GM04504 (cell line): ENCODE measurements at places on chromosomes 2 and 18.

- DNase-seq = no peak
Measured at GRCh38 chr2:45907592-45907991, 256.1 kb downstream of the PRKCE start.

DNA sequence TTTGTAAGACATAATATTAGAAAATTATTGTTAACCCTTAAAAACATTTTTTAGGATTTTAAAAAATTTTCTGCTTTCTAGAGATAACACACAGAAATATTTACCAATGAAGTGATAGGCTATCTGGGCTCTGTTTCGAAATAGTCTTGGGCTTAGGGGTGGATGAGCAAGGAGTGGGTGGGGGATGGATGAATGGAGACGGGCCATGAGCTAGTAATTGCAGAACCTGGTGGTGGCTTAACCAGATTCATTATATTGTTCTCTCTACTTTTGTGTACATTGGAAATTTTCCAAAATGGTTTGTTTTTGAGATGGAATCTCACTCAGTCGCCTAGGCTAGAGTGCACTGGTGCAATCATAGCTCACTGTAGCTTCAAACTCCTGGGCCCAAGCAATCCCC lies 89.6 kb downstream of the TCF7L1 start:
- DNase-seq = no peak

DNA sequence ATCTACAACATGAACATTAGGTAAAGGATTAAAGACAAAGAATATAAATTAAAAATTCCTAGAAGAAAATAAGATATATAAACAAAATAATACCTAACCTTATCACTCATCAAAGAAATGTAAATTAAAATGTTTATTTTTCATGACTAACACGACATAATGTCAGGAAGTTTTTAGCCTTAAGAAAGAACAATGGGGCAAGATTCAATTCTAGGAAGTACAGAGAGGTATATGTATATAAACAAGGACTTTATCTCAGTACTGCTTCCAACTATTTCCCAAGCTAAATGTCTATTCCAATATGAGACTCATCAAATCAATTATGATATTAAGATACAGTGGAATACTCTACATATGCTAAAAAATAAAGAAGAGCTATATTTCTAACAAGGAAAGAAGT lies 44.1 kb downstream of the TTC21B start:
- no peak for DNase-seq

GRCh38 chr2:217713395-217714286 lies 289.2 kb downstream of the TNS1 start:
- DNase-seq = no peak

- DNase-seq = no peak
Measured at GRCh38 chr18:79195716-79196683, 126.8 kb downstream of the ATP9B start.

GRCh38 chr2:166334805-166335204 lies 40.9 kb downstream of the SCN9A start:
- DNase-seq = no peak

GRCh38 chr18:60188958-60189357 lies 183.6 kb downstream of the MC4R start:
- DNase-seq = no peak

- DNase-seq = no peak
Measured at GRCh38 chr18:10120622-10121021, 206.8 kb downstream of the VAPA start.

DNA sequence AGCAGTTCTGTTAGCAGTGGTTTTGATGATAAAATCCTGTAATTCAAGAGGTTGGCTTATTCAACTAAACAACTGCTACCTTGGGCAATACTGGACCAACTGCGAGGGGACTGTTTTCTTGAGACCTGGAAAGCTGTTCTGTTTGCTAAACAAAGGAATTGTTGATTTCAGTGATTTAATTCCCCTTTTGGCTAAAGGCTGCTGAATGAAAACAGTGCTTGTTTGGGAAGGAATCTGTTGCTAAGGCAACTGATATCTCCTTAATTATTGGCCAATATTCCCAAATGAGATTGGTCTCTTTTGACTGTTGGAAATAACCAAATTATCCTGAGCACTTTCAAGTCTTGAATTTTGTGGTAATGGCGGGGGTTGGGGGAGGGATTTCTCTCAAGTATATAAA lies 136.8 kb downstream of the CAMKMT start:
- no peak for DNase-seq

- DNase-seq = no peak
Measured at GRCh38 chr18:57576316-57576715, 10.2 kb downstream of the FECH start.

DNA sequence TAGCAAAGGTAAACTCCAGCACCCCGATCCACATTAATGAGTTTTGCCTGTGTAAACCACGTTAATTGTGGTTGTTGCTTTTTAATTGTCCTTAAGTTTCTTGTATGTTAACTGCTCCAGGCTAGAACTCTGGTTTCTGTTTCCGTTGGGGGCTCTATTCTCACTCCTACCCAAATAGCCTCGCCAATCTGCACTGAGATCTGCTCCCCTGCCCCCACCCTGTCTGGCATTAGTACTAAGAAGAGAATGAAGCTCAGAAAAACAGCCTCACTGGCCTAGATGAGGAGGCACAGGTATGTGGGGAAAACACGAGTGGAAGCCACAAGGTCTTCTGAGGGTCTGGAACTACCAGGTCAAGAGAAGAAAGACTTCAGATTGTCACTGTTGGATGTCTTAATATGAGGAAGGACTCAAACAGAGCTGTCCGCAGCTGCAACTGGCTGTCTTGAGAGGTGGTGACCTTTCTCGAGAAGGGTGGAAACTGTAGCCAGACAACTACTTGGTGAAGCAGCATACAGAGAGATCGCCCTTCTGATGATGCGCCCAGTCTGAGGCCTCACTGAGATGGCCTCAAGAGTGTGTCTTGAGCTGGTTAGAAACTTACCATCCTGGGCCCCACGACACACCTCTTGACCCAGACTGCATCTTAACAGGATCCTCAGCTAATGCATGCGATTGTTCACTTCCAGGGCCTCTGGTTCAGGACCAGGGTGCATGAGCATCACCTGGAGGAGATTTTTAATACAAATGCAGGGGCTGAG lies 73.1 kb downstream of the TGOLN2 start:
- DNase-seq = no peak

GRCh38 chr2:173196080-173196479 lies 120.4 kb downstream of the MAP3K20 start:
- no peak for DNase-seq

DNA sequence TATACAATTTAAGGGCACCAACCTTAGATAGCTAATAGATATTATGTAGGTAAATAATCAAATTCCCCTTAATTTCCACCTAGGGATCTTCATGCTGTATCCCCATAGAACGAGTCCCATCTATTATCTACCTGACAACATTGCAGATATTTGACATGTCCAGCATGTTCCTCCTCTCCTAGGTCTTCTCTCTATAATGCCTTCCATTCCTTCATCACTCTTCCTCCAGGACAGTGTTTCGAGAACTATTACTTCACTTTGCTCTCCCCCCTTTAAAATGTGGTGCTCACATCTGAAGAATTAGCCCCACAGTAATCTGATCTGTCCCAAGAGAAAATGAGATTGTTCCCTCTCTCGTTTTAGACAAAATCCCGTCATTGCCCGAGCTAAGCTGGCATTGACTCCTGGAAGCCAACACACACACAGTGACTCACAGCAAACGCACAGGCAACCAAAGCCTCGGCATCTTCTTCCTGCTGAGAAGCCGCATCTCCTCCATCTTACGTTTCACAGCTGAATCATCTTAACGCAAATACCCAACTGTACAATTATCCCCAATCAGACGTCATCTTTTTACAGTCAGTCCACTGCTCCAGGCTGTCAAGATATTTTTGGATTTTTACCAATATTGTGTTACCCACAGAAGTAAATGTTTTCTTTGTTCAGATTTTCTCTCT lies 162.9 kb upstream of the AGAP1 start:
- peak; percentile 27 for DNase-seq

- peak; percentile 37 for DNase-seq
Measured at GRCh38 chr18:55509631-55510324, 78.2 kb downstream of the TCF4 start.

DNA sequence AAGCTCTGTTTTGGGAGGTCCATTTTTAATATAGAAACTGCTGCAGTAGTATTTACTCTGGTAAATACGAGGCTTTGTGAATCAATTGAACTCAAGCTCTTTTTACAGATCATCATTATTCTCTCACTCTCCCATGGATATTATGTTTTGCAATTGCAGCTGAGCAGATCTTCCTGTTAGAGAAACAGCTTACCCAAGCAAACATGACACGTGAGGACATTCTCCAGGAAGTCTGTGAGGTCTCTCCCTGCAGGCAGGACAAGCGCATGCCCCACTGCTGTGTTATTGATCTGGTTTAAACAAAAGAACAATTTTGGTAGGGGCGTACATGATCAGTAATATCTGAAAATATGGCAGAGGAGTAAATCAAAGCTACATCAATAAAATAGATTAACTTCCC lies 72.1 kb downstream of the COL6A3 start:
- no peak for DNase-seq

- DNase-seq = no peak
Measured at GRCh38 chr2:151842830-151843690, 14.8 kb upstream of the ARL5A start.

GRCh38 chr2:37576831-37577230 lies 94.6 kb downstream of the CDC42EP3 start:
- DNase-seq = no peak

DNA sequence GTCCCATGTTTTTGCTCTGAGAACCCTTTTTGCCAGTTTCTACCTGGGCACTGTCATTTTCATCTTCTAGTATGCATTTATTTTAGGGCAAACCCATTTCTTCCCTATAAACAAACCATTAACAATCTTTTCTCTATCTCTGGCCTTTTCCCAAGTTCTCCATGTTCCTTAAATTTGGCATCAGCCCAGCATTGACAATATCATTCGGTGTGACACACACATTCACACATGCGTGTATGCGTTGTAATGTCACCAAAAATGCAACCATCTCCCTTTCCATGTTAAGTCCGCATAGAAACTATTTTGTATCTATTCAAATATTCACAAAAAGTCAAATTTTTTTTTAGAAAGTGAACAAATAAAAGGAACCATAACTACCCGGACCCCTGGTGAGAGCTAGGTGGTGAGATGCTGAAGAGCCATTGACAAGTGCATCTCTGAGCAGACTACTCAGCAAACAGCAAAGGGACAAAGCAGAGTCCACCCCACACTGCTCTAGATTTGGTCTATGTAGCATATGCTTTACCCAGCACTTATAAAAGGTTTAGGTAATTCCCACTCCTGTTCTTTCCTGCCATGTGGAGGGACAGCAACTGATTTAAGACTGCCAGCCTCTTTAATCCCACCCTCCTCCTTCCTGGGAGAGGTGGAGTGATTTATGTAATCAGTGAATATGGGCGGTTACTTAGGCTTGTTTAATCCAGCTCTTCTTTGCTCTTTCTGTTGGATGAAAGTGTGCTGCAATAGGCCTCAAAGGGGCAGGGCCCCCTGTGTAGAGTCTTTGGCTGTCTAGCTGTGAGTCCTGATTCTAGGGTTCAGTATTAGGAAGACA lies 124.1 kb downstream of the METTL8 start:
- DNase-seq = no peak

DNA sequence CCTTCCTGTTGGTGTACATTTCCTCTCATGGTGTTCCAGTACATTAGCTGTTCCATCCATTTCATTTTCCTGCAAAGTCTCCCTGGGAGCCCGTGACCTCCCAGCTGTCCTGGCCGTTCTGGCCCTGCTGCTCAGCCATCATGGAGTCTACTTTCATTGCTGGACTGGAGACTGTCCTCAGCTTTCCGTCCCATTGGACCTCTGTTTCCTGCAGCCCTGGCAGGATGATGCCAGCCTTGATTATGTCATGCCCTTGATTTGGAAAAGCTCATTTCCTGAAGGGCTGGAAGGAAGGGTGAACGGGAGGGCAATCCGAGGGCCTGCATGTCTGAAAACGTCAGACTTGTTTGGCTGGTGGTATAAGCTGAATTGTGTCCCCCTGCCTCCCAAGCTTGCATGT lies 205.5 kb upstream of the HS6ST1 start:
- no peak for DNase-seq

DNA sequence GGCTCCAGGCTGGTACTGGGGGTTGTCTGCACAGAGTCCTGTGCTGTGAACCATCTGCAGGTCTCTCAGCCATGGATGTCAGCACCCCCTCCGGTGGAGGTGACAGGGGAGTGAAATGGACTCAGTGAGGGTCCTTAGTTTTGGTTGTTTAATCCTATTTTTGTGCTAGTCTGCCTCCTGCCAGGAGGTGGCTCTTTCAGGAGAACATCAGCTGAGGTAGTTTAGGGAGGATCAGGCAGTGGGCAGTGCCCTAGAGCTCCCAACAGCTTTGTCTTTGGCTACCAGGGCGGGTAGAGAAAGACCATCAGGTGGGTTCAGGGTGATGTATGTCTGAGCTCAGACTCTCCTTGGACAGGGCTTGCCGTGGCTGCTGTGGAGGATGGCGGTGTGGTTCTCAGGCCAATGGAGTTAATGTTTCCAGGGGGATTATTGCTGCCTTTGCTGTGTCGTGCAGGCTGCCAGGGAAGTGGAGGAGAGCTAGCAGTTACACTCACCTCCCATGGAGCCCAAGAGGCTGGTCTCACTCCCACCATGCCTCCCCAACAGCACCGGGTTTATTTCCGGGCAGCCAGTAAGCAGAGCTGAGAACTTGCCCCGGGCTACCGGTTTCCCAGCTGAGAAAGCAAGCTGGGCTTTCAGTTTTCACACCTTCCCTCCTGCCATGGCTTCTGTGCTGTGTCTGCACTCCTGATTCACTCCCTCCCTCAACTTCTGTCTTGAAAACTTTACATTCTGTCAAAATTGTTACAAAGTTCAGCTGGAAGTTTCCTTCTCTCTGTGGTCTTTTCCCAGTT lies 563.4 kb downstream of the XIRP2 start:
- no peak for DNase-seq

GRCh38 chr2:72770879-72771461 lies 54.9 kb downstream of the EXOC6B start:
- no peak for DNase-seq

GRCh38 chr2:3624059-3624794 lies 29.3 kb downstream of the COLEC11 start:
- DNase-seq = no peak

DNA sequence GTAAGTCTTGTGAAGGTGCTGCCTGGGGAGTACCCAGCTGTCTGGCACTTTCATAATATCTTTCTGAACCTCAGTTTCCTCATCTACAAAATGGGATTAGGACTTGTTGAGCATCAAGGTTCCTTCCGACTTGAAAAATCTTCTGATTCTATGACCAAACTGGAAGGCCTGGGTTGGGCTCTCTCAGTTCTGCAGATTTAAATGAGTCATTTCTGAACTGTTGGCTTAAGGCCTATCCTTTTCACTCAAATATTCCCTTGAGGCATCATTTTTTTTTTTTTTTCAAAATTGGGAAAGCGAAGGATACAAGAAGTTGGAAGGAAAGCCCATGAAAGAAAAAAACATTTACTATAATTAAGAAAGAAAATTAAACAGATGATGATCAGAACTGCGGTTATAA lies 40.8 kb upstream of the CYP1B1 start:
- peak; percentile 46 for DNase-seq

- DNase-seq = no peak
Measured at GRCh38 chr2:123364243-123364896, 660.7 kb upstream of the CNTNAP5 start.

GRCh38 chr18:23838233-23838632 lies 149.0 kb downstream of the LAMA3 start:
- no peak for DNase-seq

GRCh38 chr2:125264453-125264852 lies 1239.4 kb downstream of the CNTNAP5 start:
- no peak for DNase-seq

- no peak for DNase-seq
Measured at GRCh38 chr2:172970660-172971059, 105.0 kb upstream of the MAP3K20 start.
